ENCODE measurements at places on chromosomes 16 and 17. TPM values are rescaled to one million over a fixed set of nuclear protein-coding genes. Genes with fewer than 3 reads are reported as not detected.

DNA sequence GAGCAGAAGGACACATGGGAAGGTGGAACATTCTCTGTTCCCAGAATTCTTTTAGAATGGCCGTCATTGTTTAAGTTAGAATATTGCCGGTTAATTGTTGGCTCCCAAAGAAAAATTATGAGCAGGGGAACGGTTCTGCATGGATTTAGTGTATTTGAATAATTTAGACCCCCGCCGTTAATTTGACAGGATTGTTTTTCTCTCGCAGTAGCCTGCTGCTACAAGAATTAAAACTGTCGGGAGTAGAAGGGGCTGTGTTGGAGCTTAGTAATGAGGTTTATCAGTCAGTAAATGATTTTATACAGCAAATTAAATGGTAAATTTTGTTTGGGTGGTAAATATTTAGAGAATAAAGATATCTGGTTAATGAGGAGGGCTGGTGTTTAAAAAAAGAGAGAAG is 431.2 kb upstream of the DYNLRB2 start:
- no peak for DNase-seq

GRCh38 chr16:78399384-78399783 is 299.9 kb downstream of the WWOX start:
- no peak for DNase-seq

DNA sequence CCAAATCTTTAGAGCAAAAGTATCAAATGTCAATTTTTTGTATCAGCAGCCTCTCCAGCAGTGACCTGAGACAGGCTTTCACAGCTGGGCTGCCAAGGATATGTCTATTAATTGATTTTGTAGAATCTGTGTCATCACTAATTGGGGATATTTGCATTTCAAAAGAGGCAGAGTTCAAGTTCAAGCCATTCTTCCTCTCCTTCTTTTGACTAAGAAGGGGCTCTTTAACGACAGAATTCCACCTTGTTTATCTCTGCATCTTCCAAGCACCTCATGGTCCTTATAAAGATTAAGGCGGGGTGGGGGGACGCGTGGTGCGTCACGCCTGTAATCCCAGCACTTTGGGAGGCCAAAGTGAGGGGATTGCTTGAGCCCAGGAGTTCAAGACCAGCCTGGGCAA is 15.2 kb upstream of the BHLHA9 start:
- no peak for DNase-seq

GRCh38 chr16:52470585-52470984 is 76.4 kb downstream of the TOX3 start:
- DNase-seq, result no peak

DNA sequence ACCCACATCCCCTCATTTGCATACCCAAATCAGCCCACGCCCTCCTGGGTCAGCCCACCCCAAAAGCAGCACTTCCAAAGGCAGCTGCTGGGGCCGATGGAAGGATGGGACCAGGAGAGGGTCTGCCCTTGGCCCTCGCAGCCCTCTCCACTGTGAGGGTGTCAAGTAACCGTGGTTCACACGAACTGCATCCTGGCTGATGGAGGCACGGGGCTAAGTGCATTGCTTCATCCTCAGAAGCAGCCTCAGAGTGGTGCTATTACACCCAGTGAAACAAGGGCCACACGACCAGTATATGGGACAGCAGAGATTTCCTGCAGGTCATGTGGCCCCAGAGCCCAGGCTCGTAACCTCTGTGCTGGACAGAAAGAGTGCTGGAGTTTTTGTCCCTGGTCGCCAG is 13.2 kb upstream of the ATP2A3 start:
- no peak for DNase-seq

GRCh38 chr17:73770115-73770848 is 126.0 kb upstream of the SDK2 start:
- DNase-seq, result peak; percentile 49

DNA sequence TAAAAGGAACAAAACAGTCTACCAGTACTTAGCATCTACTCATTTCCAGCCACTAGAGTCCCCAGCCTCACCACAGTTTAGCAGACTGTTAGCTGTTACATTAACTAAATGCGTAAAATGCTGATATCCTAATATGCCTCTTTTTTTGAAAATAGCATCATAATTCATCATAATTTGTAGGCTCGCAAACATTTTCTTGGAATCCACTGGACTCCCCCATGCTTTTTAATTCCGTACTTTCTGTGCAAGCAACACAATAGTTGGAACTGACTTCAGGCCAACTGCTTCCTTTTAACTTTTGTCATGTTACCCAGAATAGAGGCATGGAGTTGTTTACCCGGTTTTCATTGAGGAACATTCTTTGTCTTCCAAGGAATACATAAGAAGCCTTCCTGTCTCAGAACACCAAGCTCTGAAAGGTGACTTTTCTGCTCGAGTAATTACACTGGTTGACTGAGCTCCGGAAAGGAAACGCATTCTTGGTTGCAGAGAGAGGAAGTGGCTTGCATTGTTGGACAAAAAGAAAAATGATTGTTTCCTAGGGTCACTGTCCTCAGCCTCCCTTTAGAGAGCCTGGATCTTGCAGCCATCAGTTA is 30.9 kb upstream of the SEC14L1 start:
- DNase-seq, result no peak

- no peak for DNase-seq
Observed at GRCh38 chr16:15611610-15612009, 31.3 kb downstream of the MARF1 start.

DNA sequence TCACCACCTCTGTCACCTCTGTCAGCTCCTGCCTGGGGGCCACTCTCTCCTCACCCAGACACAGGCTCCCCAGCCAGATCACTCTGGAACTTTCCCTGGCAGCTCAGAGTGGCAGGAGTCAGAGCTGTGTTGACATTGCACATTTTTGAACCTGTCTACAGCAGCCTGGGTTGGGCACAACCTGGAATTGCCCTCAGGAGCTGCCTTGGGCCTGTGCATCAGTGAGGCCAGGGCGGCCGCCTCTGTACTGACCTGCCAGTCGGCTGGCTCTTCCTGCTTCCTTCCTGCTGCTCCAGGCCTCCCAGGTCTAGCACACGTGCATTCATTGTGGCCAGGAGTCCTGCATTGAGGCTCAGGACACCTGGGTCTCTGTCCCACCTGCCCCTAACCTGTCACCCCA is 14.2 kb upstream of the TMEM11 start:
- DNase-seq, result no peak

CES5A gene
- not detected for total RNA-seq

GRCh38 chr16:68785715-68786114 is 48.6 kb downstream of the CDH1 start:
- DNase-seq, result no peak

ABCC11 gene
- 0.56 TPM for total RNA-seq

DNA sequence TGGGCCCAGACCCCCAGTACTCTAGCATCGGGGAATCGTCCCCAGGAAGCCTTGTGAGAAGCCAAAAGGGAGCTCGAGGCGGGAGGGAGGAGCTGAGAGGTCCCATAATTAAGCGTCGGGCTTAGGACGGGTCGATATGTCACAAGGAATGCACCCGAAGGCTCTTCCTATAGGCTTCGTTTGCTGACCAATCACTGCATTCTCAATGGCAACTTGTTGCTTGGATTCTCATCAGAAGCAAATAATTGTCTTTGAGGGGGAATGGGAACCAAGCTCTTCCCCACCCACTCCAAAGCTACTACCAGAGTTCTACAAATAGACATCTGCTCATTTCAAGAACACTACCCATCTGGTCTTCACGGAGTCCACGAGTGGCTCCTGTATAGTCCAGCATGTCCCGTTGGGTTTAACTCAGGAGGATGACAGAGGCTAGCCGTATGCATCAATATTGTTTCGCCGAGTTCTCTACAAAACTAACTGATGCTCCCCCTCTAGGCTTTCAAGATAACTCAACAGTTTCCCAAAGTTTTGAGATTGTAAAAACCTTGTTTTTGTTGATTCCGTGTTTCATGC is 628 bp upstream of the BLMH start:
- no peak for DNase-seq

DNA sequence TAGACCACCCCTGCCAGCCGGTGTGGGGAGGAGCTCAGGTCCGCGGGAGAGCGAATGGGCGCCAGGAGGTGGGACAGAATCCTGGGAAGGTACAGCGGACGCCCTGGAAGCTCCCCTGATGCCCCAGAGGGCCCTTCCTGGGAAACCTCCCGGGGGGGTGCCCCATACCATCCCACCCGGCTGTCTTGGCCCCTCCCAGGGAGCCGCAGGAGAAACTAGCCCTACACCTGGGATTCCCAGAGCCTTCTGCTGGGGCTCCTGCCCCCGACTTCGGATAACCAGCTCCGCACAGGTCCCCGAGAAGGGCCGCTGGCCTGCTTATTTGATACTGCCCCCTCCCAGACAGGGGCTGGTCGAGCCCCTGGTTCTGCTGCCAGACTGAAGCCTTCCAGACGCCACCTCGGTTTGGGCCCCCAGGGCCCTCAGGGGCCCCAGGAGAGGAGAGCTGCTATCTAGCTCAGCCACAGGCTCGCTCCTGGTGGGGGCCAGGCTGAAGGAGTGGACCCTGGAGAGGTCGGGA is 3.0 kb upstream of the CBX4 start:
- no peak for DNase-seq

GRCh38 chr17:70763018-70763417 is 593.7 kb downstream of the KCNJ2 start:
- DNase-seq, result no peak

GRCh38 chr16:13926464-13926863 is 6.5 kb downstream of the ERCC4 start:
- DNase-seq, result no peak

ZACN gene
- 0.34 TPM for total RNA-seq

TBC1D3G gene
- total RNA-seq, result not detected

CIITA gene
- 16.3 TPM for total RNA-seq

GRCh38 chr16:17529982-17530760 is 59.4 kb upstream of the XYLT1 start:
- DNase-seq, result no peak

DNA sequence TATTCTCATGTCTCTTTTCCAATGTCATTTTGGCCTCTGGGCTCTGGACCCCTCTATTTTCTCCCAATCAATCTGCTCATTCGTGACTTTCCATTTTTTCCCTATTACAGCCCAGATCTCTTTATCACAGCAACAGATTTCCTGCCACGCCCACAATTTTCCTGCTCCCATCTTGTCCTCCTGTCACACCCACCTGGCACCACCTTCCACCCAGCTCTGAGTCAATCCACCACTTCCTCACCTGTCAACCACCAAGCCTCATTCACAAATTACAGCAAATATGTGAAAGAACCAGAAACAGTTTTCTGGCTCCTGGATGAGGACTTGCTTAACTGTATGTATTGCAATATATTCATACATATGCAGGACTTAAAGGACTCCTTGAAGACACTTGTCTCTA is 311.3 kb downstream of the GRIN2A start:
- peak; percentile 78 for DNase-seq

DNA sequence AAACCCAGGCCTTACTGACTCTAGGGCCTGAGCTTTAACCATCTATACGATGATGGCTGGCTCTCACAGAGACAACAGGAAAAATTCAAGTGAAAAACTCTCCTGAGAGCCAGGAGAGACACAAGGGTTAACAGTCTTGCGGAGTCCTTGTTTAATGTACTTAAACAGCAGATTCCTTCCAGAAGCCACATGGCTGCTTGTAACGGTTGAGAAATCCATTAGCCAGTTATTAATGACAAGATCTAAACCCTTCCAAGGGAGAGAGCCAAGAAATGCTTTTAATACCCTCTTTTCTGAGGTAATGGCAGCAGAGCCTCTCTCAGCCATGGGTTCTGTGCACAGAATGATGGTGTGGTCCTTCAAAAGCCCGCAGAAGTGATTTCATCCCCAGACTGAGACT is 5.2 kb upstream of the ALDOA start:
- no peak for DNase-seq

DNA sequence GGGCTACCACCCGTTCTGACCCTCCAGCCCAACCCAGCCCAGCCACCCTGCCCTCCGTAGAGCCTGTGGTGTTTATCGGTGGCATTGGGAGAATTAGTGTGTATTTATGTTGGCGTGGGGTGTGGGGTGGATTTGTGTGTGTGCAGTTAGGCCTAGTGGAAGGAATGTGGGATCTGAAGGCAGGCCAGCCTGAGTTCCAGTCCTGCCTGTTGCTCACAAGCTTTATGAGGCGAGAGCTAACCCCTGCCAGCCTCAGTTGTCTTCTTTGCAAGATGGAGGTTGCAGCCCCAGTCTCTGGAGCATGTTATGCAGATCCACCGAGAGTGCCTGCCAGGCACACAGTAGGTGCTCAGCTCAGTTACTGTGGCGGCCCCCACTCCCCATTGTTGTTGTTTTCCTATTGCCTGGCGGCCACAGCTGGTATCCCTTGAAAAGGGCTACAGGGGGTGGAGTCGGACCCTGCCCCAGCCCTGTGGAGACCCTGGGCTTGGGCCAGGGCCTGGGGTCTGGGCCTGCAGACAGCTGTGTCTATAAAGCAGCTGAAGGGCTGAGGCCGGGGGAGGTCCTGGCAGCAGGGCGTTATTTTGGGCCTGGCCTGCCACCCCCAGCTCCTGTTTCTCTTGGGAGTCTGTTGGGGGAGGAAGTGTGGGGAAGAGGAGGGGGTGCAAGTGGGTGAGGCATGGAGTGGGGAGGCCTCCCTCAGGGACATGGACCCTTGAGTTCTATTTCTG is 5.1 kb downstream of the ERBB2 start:
- DNase-seq, result peak; percentile 99

OR2C1 gene
- not detected for total RNA-seq

DNA sequence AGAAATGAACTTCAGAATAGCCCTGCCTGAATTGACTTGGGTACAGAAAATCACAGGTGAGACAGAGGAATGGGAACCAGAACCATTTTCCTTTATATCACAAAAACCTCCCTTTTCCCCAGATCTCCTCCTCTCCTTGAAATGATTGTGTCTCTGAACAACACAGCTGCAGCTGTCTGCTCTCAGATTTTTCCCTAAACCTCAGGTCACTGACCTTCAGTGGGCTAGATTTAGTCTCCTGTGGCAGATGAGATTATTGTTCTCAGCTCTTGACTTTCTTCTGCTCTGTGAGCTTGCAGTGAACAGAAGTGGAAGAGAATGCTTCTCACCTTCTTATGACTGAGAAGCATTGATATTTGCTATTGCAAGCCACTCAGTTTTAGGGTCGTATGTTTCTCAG is 92.3 kb upstream of the FAM20A start:
- no peak for DNase-seq
